Kidney (tissue), 22 donors: ENCODE measurements at places on chromosomes 1 and 21.

GRCh38 chr1:206935491-206936067, 10.7 kb downstream of the PIGR start:
- DNase-seq: no peak

GRCh38 chr1:65650682-65651081, 142.0 kb upstream of the PDE4B start:
- no peak for DNase-seq

- no peak for DNase-seq
Observed at GRCh38 chr1:162217706-162218105, 148.2 kb downstream of the NOS1AP start.

DNA sequence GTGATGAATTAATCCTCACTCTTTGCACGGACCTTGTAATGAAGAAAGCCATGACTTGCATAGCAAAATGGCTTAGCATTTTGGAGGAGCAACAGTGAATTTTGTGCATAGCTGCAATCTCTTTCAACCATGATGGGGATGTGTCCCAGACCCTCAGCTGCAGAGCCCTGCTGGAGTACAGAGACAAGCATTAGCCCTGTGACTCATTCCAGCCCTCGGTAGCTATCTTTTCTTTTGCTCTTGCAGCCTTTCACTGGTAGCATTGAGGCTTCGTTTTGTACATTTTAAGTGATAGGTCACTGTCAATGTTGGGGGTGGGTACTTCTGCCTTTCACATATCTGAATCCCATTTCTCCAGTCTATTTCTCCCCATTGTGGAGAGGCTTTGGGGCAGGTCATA, 58.4 kb downstream of the SLC35F3 start:
- no peak for DNase-seq

- no peak for DNase-seq
Observed at GRCh38 chr1:38025664-38026063, 13.1 kb downstream of the UTP11 start.

GRCh38 chr1:118081387-118081786, 103.6 kb downstream of the SPAG17 start:
- DNase-seq: no peak

DNA sequence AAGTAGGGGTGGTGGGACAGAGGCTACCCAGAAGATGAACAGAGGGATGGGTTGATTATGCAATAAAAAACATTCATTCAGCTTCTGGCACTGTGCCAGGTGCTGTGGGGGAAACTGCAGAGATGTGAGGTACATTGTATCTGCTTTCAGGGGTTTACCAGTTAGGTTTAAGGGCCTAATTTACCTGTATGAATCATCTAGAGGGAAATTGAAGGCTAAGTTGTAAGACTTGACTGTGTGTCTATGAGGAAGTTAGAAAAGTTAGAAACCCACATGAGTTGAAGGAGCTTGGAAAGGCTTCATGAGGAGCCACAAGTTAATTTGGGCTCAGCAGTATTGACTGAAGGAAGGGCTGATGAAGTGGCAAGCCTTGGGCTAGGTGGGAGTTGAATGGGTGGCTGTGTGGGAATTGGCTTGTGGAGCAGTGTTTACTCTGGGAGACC, 36.7 kb upstream of the APOBEC4 start:
- DNase-seq: no peak

GRCh38 chr1:41741244-41741643, 177.5 kb downstream of the HIVEP3 start:
- DNase-seq: no peak
